ENCODE measurements at places on chromosomes 6 and 20. TPM values are rescaled to one million over a fixed set of nuclear protein-coding genes. Genes with fewer than 3 reads are reported as not detected.

Gene RIMS1
- total RNA-seq = 17.1 TPM

Gene ZNF341
- total RNA-seq = 1.1 TPM

Gene SMOC2
- not detected for total RNA-seq

Gene BPIFB2
- total RNA-seq = not detected

Gene LAMP5
- 0.19 TPM for total RNA-seq
